ENCODE measurements at places on chromosomes 12 and 14.

DNA sequence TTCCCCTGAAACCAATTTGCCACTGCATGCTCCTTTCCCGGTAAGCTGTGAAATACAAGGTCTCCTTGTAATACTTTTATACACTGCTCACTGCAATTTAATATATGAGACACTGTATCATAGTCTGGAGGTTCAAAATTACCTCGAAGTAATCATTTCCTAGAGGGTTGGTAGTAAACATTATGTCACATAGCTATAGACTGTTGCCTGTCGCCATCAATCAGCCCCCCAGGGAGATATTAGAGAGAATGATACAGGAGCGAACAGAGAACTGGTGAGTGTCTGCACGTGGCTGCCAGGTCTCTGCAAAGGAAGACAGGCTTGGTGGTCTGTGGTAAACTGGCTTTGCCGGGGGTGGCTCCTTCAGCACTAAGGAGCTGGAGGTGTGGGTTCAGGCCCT, 165.5 kb upstream of the WSCD2 start:
- no peak for DNase-seq

DNA sequence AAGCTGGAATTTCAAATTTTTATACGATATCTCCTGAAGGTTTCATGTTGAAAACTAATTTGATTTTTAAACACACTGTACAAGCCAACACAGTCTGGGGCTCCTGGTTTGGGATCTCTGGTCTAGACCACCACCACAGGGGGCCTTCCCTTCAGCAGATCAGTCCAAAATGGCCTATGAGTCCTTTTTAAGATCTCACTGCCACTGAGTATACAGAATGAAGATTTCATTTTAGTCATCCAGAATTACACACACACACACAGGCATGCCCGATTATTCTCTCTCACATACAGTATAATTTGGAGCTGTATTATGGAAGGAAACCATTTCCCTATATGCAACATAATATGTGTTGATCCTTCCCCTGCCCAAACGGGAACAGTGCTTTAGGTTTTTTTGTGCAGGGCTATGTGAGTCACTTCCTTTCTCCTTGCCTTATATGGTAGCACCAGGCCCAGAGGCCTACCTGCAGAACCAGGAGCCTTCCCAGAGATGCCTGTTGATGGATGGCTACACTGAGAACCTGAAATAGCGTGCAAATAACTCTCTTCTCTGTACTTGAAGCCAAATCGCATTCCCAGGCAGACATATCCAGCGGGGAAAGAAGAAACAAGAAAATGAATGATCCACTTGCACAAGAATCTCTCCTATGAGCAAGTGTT, 28.1 kb upstream of the WNK1 start:
- DNase-seq, result peak; percentile 25

DNA sequence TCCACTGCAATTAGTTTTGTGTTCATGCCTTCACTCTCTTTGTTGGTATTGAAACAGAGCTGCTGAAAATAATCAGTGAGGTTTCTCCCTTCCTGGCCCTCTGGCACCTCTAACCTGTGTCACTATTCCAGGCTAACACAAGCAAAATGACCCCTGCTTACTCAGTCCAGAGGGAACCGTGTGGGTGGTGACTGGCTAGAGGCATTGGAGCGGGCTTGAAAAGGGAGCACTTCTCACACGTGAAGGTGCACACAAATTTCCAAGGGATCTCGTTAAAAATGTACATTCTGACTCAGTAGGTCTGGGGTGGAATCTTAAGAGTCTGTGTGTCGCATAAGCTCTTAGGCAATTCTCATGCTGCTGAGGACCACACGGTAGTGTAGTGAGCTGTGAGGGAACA, 1.3 kb upstream of the SLC24A4 start:
- no peak for DNase-seq

DNA sequence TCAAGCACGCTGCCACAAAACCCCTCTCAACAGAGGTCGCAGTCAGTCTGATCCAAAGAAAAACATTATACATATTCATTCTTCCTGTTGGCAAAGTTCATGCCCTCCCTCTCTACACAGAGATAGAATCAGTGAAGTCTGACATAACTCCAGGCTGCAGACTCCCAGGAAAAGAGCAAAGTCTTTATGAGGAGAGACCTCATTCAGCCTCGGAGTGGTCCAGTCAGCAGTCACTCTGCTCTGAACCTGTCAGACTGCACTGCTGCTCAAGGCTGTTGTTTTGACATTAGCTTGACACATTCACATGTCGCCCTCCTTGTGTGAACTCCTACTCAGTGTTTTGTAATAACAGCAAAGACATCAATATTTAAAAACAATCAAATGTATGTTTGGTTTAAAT, 241.2 kb upstream of the G2E3 start:
- DNase-seq, result no peak

DNA sequence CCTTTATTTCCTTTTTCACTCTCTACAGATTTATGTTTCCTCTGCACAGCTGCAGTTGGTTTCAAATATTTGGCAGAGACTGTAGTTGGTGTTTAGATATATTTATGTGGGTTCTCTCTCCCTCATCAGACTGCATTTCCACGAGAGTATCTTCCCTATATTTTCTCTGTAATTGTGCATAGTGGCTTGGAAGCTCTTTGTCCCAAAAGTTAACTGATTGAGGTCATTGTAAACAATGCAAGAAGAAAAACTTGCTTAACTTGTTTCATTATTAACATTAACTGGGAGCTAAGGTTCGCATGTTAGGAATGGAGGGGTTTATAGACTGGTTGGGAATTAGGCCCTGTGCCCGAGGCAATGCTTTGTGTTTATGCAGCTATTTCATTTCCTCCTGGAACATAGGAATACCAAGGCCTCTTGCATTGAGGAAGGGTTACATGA, 216.9 kb upstream of the HMGA2 start:
- no peak for DNase-seq

DNA sequence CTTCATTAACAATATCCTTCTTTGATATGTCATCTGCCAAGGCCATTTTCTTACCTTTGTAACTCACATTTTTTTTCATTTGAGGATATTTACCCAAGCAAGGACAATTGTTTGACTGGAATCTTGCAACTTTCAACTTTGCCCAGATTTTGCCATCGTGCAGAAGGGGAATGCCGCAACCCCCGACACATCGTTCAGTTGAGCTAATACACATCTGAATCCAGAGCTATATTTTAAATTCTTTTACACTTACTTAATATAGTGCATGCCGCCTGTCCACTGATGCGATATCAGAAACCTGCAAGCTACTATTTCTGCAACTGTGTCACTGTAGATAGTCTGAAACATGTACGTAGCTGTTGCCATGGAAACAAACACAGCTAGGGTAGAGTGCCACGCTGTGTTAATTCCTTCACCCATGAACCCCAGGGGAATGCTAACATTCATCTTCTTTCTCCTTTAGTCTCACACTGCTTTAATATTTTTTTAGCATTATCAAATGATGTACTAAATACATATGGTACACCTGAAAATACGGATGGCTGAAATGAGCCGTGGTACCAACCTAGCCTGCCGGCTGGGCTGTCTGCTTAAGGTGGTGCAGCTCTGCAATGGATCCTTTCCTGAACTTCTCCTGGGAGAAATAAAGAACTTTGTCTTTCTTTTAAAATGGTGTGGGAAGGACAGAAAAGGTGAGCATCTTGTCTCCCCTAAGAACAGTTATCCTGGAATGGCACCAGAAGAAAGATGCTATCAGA, 77.0 kb upstream of the FOXN3 start:
- DNase-seq, result peak; percentile 95

GRCh38 chr14:23097786-23098185, 2.5 kb downstream of the C14orf119 start:
- DNase-seq, result no peak

DNA sequence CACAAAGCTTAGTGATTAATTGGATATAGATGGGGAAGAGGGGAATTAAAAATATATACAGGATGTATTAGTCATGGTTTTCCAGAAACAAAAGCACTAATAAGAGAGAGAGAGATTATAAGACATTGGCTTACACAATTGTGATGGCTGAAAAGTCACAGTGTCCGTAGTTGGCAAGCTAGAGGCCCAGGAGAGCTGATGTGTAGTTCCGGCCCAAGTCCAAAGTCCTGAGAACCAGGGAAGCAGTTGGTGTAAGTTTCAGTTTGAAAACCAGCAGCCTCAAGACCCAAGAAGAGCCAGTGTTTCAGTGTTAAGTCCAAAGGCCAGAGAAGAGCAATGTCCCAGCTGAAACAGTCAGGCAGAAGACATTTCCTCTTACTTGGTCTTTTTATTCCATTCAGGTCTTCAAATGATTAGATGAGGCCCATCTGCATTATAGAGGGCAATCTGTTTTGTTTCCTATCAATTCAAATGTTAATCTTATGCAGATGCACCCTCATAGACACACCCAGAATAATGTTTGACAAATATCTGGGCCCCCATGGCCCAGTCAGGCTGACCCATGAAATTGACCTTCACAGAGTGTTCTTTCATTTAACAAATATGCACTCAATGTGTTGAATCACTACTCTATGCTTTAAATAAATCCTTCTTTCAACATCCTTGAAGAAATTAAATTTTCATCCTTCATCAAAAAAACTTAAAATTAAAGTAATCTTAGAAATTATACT, 67.2 kb upstream of the DIO2 start:
- peak; percentile 80 for DNase-seq

DNA sequence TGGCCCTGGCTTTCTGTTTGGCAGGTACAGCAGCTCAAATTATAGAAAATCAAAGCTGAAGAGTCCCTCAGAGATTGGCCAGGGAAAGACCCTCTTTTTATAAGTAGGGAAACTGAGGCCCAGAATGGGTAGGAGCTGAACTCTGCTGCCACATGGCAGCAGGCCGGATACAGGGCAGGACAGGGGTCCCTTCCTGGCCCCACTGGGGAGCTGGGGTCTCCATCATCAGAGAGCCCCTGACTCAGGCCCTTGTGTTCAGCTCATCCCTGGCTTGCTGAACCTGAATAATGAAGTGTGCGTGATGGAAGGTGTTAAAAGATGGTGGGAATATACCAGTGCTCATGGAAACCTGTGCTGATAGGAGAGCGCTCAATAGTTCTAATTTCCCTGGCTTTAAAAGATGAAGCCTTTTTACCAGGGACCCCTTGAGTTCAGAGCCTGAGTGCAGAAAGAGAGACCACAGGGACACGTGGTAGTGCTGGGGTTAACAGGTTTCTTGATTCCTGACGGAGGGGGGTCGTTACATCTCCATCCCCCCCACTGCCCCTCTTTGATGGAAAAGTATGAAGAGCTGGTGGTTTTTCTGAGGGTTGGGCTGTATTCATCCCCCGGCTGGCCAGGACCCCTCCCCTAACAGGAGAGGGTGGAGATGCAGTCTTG, 4.4 kb downstream of the DLK1 start:
- DNase-seq, result no peak

- DNase-seq, result no peak
Observed at GRCh38 chr12:27008081-27008480, 6.1 kb downstream of the TM7SF3 start.

GRCh38 chr12:41034686-41035085, 153.4 kb upstream of the PDZRN4 start:
- DNase-seq, result peak; percentile 41

- DNase-seq, result no peak
Observed at GRCh38 chr12:75809746-75810145, 221.8 kb downstream of the PHLDA1 start.

DNA sequence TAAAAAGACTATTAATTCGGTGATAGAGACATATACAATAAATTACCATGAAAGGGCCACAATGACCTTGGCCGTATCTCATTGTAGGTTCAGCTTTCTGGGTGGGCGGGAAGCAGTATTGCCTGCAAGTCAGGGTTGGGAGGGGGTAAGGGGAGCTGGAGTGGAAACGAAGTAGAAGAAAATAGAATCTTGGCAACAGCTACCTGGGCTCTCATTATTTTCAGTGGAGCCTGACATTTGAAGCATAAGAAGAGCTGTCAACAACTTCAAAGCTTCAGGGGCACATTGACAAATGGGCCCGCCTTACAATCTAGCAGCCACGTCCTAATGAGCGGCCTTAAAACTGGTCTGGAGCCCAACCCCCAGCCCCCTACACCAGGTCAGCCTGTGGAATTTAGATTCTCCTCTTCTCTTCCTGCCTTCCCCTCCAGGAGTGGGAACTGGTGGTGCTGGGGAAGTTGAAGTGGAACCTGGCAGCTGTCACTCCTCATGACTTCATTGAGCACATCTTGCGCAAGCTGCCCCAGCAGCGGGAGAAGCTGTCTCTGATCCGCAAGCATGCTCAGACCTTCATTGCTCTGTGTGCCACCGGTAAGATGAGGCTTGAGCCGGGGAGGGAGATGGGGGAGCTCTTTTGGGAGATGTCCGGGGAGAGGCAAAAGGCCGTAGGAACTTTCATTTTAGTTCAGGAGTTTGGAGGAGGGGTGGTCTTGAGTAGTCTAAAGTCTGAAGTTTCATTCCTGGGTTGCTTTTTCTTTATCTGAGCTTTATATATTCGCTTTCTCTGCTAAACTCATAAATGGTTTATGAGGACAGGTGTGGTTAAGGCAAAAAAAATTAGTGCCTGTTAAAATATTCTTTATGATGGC, 5.0 kb downstream of the CCND2 start:
- no peak for DNase-seq

DNA sequence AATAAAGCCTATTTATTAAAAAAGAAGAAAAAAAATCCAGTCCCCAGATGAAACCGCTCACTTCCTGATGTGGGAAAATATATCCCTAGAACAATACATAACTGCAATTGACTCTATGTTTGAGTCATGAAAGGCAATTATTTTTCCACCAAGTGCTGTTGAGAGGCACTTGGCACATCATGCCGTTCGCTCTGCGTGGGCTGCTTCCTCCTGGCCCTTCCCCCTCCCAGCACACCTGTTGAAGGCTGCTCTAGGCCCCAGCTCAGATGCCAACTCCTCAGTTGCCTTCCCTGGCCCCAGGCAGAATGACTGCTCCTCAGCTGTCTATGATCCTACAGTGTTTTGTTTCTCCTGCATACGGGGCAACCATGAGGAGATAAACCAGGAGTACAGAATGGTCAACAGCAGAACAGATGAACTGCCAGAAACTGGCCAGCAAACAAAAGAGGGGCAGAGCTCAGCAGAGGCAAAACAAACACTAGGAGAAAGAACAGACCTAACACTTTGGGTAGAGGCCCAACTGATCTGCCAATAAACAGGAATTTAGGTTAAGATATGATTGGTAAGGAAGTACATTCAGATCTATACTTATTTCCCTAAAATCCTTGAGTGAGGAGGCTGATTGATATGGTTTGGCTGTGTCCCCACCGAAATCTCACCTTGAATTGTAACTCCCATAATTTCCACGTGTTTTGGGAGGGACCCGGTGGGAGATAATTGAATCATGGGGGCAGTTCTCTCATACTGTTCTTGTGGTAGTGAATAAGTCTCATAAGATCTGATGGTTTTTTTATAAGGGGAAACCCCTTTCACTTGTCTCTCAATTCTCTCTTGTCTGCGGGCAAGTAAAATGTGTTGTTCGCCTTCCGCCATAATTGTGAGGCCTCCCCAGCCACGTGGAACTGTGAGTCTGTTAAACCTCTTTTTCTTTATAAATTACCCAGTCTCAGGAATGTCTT, 58.6 kb downstream of the SLC38A1 start:
- peak; percentile 62 for DNase-seq

Measured in renal cortical epithelial cell (primary cell).